Jurkat, Clone E6-1 (cell line): ENCODE measurements at places on chromosomes 1 and 21.

DNA sequence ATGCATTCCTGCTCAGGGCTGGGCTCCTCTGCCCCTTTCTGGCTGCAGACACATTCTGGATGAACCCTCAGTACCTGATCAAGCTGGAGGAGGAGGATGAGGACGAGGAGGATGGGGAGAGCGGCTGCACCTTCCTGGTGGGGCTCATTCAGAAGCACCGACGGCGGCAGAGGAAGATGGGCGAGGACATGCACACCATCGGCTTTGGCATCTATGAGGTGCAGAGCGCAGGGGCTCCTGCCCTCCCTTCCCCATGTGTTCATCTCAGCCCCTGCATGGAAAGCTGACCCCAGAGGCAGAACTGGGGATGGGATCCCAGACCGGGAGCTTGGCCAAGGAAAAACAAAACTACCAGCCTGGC is 43.1 kb downstream of the CAPN2 start:
- DNase-seq, result no peak

DNA sequence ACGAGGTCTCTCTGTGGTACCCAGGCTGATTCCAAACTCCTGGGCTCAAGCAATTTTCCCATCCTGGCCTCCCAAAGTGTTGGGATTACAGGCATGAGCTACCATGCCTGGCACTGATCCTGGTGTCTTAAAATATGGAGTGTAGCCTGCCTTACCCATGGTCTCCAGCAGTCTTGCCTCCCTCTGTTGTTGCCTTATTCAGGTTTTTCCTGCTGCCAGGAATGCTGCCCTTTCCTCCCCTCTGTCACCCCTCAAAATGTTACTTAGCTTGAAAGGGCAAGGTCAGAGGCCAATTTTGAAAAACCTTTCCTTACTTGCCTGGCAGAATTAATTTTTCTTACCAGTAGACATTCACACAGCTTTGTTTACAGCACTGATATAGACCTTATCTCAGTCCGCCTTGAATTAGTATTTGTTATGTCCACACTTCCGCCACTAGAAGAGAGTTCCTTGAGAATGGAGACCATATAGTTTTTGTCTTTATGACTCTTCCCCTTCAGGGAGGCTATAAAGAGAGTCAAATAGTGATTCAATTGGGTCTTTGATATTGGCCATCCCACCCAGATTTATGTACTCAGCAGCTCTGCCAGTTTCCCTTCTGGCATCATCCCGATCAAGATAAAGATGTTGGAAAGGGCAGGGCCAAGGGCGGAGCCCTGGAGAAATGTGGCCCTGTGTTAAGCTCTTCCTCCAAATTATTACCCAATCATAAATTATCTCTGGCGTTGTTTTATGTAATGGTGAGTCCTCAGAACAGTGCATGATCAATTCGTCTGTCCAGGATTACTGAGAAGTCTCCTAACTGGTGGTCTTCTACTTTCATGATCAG is 38.8 kb downstream of the C1orf21 start:
- no peak for DNase-seq

GRCh38 chr21:43337901-43338655 is 88.9 kb downstream of the SIK1 start:
- no peak for DNase-seq

DNA sequence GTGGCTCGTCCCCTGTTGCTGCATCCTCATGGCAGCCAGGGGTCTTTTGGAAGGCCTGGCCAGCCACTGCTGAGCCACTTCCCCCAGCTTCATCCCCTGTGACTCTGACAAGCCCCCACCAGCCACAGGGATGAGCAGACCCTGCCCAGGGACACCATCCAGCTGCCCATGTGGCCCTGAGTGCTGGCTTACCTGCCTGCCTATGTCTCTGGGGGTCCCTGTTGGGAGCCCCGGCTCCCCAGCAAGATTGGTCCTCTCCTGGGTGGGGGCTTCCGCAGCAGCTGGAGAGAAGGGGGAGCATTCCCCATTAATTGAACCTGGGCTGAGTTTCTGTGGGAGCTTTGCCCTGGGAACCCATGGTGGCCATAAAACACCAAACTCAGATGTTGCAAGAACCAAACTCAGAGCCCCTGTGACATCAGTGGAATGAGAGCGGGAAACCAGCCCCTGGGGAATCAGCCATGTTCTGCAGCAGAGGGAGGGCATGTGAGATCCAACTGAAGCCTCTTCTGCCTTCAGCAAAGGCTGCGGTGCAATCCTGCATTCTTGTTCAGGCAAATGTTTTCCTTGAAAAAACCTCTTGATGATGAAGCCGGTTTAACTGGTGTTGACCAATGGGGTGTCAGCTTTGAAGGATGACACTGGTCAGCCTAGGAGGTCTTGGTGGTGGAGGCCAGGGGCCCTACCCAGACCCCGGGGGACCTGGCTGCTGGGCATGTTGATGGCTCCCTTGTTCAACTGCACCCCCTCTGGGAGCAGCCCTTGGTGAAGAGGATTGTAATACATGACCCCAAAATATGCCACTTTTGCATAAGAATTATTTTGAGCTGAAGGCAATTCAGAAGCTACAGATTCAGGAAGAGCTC is 28.3 kb upstream of the COL18A1 start:
- DNase-seq, result no peak

- DNase-seq, result no peak
These were observed 4.6 kb upstream of the LHX8 start for GRCh38 chr1:75129660-75129982.

DNA sequence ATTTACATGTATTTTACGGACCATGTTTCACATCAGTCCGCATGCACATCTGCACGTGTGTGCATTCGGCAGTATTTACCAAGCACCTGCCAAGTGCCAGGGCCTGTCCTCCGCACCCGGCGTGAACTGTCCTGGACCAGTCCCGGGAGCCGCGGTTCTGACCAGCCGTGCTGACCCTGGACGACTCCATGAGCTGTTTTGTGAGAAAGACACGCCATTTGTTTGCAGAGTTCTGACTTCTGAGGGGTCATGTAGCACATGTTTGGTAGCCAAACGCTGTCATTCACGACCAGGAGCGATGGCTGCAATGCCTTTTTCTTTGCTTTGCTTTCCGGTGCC is 3.3 kb upstream of the OLIG2 start:
- no peak for DNase-seq

DNA sequence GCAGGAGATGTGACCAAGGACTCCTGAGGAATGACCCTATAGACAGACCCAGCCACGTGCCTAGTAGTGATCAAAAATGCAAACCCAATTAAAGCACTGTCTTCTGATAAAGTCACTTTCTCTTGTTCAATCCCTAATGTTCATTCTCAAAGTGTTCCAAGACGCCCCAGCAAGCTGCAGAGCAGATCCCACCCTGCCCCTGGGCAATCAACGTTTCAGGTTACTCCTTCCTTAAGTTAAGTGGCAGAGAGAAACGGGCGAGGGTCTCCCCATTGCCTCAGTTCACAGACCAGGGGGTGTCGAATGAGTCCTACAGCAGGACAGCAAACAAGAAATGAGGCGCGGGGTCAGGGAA is 699 bp upstream of the RGS2 start:
- DNase-seq, result no peak

DNA sequence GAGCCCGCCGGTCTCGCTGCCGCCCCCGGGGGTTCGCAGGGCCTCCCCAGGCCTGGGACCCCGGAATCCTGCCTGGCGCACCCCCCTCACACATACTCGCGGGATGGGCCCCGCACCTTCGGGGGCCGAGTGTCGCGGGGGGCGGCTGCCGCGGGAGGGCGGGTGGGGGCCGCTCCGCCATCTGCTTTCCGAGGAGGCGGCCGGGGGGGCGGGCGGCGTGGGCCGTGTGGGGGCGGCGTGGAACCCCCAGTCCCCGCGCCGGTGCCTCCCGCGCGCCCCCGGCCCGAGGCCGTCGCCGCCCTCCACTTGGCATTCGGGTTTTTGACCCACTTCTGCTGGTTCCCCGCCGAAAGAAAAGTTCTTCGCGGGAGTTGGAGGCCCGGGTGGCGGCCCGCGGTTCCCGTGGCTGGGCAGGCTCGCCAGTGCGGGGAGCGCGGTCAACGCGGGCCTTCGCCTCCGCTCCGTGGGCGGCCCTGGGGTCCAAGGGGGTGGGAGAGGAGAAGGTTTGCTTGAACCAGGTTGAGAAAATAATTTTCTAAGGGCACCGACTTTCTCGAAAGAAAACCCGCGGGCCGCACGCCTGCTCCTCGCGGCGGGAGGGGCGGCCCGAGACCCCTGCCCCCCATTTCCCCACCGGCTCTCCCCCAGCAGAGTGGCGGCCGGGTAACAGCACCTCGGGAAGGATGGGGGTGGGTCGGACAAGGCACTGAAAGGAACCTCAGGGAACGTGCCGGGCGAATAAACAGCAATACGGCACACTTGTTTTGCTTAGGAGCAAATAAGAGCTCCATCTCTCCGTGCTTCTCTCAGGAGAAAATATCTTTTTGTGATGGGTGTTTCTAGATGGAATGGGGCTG is 1.6 kb downstream of the PHF13 start:
- no peak for DNase-seq

- no peak for DNase-seq
These were observed 78.9 kb downstream of the RHOU start for GRCh38 chr1:228814176-228814575.
